T-helper 2 cell (primary cell): ENCODE measurements at places on chromosomes 4 and X.

- DNase-seq, result no peak
Observed at GRCh38 chr4:151418385-151418784, 9.4 kb downstream of the FHIP1A start.

DNA sequence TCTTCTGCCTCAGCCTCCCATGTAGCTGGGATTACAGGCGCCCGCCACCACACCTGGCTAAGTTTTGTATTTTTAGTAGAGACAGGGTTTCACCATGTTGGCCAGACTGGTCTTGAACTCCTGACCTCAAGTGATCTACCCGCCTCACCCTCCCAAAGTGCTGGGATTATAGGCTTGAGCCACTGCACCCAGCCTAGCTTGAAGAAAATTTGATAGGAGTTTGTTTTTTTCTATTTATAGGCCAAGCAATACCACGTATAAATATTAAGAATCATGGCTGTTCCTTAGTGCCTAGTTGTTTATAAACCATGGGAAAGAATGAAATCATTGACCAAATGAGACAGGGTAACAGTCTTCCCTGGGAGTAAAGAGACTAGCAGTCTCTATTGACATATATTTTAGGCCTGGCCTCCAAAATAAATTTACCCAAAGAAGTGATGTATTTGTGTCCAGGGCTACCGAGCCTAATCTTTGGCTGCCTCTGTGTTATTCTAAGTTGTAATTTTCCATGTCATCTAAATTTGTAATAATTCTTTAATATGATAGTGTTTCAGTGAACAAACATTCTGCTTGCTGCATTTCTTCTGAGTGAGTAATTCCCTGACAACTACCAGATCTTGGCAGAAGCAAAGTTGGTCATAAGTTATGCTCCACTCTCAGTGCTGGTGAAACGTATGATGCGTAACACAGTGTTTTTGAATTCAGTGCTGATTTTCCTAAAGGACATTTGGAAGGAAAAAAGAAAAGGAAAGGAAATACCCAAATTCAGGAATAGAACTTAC is 10.3 kb downstream of the PKD2 start:
- no peak for DNase-seq

GRCh38 chrX:13428053-13428786 is 108.4 kb upstream of the ATXN3L start:
- DNase-seq, result no peak

GRCh38 chr4:100635899-100636298 is 118.1 kb upstream of the EMCN start:
- DNase-seq, result no peak

- DNase-seq, result no peak
Observed at GRCh38 chrX:292900-293897, 12.0 kb downstream of the PLCXD1 start.
